ENCODE measurements at places on chromosomes 7 and 10.

DNA sequence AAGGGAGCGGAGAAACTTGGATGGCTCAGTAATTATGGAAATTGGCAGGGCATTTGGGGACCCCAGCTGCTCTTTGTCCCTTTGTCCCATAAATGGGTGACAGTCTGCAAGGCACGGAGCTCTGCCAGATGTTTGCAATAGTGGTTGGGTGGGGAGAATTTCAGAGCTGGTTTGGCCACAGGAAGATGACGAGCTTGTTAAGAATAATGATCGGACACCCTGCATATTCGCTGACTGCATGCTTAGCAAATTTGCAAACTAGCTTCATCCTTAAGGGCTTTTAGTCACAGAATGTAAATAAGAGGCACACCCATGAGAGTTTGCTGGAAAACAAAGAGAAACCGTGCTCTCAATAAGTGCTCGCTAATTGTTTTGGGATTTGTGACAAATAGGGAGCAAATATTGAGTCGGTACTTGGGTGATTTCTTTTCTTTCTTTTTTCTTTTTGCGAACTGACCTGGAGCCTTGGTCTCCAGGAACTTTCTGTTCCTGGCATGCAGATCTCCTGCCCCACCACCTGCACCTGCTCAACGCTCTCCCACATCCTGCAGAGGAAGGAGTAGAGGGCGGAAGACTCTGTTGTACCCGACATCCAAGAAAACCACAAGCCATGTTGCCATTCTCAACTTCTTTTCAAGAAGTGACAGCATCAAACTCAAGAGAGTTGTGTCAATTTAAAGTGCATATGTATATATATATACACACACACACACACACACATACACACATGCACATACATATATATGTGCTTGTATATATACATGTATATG, 238.9 kb downstream of the CAMK1D start:
- no peak for DNase-seq

DNA sequence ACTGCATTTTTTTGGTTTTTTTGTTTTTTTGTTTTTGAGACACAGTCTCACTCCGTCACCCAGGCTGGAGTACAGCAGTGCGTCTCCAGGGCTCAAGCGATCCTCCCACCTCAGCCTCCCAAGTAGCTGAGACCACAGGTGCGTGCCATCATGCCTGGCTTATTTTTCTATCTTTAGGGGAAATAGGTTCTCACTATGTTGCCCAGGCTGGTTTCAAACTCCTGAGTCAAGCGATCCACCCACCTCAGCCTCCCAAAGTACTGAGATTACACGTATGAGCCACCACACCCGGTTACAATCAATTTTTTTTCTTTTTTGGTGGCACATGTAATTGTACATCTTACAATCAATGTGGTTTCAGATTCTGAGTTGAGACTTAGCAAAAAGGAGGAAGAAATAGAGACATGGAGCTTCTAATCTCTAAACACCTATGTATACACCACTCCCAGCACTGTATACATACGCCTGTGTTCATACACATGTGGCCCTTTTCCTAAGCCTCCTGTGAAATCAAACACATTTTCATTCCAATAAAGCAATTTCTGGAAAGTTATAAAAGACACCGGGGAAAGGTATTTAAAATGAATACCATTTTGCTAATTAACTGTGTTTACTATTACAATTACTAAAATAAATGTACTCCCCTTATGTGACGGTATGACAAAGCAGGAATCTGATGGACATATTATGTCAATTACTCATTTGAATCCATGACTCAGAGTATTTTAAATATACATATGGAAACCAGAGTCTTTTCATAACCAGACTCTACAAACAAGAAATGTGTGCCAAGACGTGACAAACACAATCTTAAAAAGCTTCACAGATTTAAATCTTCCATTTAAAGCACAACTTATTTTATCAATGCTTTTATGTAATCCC, 40.9 kb downstream of the SMURF1 start:
- no peak for DNase-seq

DNA sequence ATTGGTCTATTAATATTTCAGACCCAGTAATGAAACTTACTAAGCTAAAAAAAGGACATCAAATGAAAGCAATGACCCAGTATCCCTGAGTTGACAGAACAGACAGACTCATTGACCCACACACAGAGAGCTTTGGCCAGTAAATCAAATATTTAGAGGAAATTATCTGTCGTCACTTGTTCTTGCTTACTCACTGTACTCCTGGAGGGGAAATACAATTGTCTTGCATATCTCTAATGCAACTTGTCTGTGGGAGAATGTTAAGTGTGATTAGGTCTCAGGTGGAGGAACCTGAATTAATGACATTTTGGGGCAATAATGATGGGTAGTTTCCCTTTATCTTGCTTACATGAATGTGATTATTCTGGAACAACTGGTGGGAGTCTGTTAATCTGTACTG, 80.4 kb downstream of the CUBN start:
- DNase-seq = no peak

GRCh38 chr10:76403912-76404311, 972.5 kb downstream of the LRMDA start:
- DNase-seq = no peak

DNA sequence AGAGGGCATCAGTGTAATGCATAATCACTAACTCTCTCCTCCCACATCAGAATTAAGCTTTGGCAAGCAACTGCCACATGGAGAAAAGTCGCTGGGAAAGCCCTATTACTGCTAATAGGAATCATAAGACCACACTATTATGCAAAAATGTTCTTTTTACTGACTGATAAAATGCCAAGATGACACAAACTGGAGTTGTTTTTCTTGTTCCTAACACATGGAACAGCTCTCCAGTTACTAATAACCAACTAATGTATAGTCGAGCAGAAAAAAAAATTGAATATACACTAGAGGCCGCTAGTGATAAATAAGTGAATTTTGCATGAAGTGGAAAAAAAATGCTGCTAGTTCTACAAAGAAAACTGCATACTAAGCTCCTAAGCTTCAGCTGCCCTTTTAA, 165.6 kb downstream of the TPK1 start:
- peak; percentile 10 for DNase-seq

DNA sequence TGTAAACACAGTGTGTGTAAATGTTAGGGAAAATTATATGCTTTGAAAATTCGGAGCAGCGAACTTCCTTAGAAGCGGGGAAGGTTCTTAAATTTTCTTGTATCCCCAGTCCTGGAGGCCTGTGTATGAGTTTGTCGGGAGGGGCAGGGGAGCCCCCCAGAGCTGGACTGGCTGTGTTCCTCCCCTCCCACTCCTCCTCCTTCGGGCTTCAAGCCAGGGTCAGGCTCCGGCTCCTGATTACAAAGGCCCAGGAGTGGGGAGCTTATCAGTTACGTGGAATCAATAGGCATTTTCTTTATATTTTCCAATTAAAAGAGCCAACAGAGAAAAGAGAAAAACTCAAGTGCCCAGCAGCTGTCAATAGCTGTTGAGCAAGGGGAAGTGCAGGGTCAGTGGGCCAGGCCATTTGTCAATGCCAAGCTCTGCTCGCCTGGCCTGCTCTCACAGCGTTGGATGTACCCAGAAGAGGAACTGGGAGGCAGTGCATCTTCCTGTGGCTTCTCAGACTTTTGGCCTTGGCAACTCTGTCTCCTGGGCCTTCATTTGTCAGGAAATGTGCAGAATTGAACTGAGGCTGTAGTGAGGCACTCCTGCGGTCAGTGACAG, 156.9 kb upstream of the PCBD1 start:
- no peak for DNase-seq

GRCh38 chr7:128167042-128167701, 73.9 kb upstream of the LEP start:
- no peak for DNase-seq

GRCh38 chr7:108592646-108593201, 23.1 kb downstream of the DNAJB9 start:
- peak; percentile 72 for DNase-seq

GRCh38 chr7:111063166-111063565, 27.8 kb upstream of the LRRN3 start:
- no peak for DNase-seq

DNA sequence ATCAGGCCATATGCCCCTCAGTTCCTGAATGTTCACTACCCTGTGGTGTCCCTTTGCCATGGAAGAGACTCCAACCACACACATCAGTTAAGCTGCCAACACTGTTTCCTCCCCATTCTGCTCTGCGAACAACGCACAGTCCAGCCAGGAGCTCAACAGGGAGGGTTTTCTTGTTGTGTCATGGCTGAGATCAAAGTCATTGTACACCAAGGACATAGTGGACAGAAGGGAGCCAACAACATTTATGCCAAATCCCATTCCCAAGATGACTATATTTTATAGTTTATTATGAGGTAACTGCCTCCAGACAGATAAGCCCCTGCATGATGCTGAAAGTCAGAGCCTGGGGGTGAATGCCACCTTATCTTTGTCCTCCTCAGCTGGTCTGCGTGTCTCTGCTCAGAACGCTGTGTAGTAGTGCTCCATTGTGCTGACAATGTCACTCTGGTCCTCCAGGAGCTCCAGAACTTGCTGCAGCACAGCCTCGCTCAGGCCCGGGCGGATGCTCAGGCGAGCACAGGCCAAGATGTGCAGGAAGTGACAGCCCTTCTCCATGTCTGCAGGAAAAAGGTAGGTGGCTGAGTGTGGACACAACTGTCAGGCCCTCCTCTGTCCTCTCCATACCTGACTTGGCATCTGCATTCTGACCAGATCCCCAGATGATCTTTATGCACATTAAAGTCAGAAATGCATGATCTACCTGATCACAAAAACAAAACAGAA, 27.1 kb upstream of the SH3PXD2A start:
- DNase-seq = no peak

- DNase-seq = no peak
Observed at GRCh38 chr10:9579110-9579705, 1438.5 kb upstream of the CELF2 start.

DNA sequence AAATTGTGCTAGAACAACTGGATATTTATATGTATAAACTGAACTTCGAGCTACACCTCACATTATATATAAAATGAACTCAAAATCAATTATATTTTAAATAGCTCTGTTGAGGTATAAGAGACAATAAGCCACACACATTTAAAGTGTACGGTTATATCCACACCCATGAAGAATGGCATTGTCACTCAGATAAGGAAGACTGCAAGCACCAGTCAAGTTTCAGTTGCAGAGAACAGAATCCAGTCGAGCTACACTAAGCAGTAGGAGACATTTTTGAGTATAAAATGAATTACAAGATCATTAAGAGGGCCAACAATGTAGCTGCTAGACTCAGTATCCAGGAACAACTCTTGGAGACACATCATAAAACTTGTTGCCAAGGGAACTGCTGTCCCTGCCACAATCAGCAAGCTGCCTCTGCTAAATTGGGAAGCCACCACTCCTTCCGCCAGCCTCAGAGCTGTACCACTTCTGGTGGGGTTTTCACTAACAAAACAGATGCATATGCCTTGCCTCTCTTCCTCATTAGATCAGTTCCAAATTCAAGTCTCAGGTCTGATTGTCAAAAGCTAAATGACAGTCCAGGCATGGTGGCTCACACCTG, 19.6 kb upstream of the GPNMB start:
- no peak for DNase-seq

DNA sequence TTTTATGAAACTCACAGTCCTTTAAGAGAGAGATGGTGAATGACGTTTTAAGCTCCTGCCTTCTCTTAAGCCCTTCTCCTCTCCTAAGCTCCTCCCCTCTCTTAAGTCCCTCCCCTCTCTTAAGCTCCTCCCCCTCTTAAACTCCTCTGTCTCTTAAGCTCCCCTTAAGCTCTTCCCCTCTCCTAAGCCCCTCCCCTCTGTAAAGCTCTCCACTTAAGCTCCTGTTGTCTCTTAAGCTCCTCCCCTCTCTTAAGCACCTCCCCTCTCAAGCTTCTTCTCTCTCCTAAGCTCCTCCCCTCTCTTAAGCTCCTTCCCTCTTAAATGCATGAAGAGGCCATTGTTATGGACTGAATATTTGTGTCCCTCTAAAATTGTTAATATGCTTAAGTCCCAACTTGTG, 1180.6 kb upstream of the AUTS2 start:
- DNase-seq = peak; percentile 24

DNA sequence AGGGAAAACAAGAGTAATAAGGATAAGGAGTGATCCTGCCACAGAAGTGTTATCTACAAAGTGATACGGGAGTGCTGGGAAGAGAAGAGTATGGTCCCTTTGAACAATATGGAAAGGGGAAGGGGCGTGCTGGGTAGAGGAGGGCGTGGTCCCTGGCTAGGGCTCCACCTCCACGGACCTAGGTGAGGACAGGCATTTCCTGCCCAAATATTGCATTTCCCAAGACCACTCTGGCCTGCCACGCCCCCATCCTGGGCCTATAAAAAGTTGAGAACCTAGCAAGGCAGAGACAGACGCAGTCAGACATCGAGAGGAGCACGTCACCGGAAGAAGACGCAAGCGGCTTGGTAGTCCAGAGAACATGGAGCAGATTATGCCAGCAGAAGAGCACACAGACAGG, 22.8 kb downstream of the VSTM4 start:
- no peak for DNase-seq

- DNase-seq = no peak
Observed at GRCh38 chr10:62543571-62544355, 169.6 kb downstream of the ZNF365 start.

- DNase-seq = no peak
Observed at GRCh38 chr7:78024591-78024990, 226.0 kb downstream of the PHTF2 start.

DNA sequence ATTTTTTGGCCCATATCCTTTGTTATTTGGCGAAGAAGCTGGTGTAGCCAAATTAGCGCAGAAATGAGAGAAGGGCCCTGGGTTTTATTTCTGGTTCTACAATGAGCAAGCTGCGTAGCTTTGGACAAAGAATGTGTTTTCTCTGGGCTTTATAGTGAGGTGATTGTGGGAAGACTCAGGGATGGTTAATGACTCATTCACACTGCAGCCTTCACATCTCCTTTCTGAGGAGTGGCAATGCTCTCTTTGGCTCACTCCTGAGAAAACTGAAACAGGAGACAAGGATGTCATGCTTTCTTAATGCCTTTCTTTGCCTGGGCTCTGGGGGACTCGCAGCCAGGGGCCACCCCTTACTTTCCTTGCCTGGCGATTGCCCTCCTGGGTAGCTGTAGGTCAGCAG, 271.0 kb upstream of the PODXL start:
- peak; percentile 84 for DNase-seq

DNA sequence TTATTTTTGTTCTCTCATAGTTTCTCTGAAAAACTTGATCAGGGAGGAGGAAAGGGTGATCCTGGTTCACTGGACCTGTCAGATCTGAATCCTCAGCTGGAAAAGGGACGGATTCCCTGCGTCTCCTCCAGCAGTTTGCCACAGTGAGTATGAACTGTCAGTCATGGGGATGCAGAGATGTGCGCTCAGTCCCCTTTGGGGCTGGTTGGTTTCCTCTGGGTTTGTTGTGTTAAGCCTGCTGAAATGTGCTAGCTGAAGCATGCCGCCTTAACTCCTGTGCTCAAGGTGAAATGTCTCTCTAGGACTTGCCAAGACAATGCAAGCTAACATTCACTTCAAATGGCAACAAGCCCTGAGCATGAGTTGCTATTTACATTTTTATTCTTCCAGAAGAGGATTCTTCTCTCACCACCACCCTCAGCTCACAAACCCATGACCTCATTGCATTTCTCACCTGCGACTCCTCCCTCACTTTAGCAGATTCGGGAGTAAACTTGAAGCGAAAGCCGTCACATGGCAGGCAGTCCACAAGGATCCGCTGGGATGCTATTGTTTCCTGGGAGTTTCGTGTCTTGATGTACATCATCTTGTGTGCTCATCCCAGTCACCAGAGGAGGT, 192.9 kb upstream of the FZD8 start:
- DNase-seq = no peak
